ENCODE measurements at places on chromosomes 1 and 21.
A peak's percentile ranks its signal among the peaks of the same experiment; 100 is the strongest.

DNA sequence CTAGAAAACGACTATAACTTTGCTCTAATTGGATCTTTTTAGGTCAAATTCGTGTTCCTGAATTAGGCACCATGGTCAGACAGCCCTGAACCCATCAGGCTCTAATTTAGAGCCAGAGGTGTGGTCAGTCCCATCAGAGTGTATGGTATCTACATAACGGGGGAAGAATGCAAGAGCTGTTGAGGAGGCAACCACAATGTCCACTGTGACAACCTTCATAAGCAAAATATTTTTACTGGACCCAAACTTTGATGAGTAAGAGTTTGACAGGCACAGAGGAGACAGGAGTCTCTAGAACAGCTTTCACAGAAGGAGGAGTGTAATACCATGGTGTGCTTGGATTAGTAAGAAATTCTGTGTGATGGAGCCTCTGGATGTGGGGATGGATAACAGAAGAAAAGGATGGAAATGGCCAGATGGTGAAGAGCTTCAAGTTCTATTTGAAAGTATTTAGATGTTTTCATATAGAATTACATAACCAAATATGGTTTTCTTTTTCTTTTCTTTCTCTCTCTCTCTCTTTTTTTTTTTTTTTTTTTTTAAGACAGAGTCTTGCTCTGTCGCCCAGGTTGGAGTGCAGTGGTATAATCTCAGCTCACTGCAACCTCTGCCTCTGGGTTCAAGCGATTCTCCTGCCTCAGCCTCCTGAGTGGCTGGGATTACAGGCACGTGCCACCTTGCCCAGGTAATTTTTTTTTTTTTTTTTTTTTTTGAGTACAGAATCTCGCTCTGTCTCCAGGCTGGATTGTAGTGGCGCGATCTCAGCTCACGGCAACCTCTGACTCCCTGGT is 24.9 kb downstream of the UBE2U start:
- DNase-seq, result peak; percentile 28

GRCh38 chr1:19055001-19055400 is 98.5 kb upstream of the IFFO2 start:
- no peak for DNase-seq

- no peak for DNase-seq
Observed at GRCh38 chr1:5821540-5822176, 170.6 kb downstream of the NPHP4 start.

DNA sequence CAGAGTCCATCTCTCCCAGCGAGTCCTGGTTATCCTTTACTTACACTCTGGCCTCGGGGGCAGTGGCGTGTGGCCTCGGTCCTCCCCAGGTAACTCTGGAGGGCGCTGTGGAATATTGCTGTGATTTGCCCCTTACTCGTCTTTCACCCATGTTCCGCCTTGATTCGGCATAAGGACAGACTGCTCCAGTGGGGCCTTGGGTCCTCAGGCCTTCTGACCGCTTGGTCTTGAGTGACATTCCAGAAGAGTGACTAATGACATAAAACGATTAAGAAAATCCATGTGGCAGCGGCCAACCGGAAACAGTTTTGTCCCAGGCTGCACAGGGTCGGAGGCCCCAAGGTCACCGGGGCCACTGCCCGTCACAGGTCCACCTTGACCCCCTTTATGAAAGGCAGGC is 11.0 kb downstream of the ICMT start:
- DNase-seq, result no peak

DNA sequence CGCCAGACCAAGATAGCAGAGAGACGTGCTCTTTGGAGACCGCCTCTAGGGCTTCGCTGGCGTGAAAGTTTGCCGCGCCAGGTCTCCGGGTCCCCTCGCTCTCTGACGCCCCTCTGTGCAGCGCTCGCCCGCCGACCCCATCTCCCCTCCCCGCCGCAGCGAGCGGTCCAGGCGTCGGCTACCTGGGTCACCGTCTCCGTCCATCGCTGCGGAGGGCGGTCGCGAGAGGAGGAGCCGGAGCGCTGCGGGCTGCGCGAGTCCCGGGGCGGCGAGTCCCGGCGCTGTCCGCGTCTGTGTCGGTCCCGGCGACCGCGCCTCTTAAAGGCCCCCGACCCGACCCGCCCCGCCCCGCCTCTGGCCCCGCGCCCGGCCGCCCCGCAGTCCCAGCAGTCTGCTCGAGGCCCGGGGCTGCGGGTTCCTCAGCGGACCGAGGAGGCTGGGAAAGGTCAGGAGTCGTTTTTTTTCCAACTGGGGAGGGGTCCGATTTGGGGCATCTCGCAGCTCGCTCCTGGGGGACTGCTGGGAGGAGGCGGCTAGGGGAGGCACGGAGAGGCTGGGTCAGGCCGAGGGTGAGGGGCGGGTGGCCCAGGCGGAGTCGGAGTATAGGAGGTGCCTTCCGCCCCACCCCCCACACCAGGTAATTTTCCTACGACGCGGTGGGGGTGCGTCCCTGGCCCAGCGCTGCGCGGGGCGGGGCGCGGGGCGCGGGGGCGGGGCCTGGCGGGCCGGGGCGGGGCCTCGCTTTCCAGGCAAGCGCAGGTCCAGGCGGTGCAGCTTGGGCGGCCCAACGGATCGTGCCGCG is at the start of the genes FBXO2 and FBXO44:
TSS of gene FBXO2 (minus strand) at position 293 of the 802 bp plus-strand sequence. CDS start at position 204, 89 bp downstream.
TSS of gene FBXO44 (plus strand) at position 741 of the 802 bp plus-strand sequence. CDS start 959 bp downstream, outside the sequence.
- no peak for DNase-seq

DNA sequence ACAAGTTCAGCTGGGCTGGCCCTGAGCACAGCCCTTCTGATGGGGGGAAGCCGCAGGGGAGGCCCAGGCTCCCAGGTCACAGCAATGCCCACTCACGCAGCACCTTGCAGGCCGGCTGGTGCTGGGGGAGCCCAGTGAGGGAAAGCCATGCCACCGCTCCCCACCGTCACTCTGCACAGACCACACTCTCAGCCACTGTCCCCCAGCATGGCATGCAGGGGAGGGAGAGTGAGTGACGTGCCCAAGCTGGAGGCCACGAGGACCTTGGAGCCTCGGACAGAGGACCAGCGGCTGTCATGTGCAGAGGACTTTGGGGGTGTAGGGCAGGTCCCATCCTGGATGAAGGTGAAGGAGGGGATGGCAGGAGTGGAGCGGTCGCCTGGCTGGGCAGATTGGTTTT is 25.1 kb downstream of the SLC45A1 start:
- no peak for DNase-seq

- peak; percentile 69 for DNase-seq
Observed at GRCh38 chr1:26161415-26162219, 2.7 kb downstream of the FAM110D start.

DNA sequence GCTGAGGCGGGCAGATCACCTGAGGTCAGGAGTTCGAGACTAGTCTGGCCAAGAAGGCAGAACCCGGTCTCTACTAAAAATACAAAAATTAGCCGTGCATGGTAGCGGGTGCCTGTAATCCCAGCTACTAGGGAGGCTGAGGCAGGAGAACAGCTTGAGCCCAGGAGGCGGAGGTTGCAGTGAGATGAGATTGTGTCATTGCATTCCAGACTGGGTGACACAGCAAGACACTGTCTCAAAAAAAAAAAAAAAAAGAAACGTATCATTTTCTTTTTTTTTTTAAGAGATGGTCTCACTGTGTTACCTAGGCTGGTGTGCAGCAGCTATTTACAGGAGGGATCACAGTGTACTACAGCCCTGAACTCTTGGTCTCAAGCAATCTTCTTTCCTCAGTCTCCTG is 47.3 kb downstream of the ITGB3BP start:
- no peak for DNase-seq

DNA sequence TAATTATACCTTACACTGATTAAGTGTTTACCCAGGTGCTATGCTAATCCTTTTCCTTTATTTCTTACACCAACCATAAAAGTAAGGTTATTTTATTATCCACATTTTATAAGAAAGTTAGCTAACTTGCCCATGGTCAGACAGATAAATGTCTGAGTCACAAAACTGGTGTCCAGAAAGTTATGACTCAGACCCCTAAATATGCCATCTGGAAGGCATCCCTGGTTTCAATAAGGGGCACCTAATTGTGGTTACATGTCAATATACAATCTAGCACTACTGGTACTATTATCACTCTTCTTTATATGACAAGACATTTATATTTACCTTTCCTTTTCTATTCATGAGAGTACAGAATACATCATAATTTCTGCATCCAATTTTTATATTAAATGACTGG is 496.5 kb upstream of the ADGRL2 start:
- peak; percentile 27 for DNase-seq
